ENCODE measurements at places on chromosomes 6 and 20. TPM values are rescaled to one million over a fixed set of nuclear protein-coding genes. Genes with fewer than 3 reads are reported as not detected.

DNA sequence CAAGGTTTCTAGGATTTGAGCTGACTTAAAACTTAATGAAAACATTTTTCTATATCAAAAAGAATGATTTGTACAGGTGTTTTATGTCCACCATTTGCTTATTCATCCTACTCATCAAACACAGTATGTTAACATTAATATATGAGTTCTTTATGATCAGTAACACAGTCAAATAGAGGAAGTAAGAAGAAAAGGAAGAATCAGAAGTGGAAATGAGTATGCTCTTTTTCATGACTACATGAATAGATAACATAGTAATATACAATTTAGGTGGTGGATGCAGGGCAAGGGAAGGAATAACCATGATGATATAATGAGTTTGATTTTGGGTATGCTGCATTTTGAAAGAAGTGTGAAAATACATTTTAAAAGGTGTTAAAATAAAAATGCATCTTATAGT, 16.5 kb downstream of the KPNA5 start:
- no peak for DNase-seq

DNA sequence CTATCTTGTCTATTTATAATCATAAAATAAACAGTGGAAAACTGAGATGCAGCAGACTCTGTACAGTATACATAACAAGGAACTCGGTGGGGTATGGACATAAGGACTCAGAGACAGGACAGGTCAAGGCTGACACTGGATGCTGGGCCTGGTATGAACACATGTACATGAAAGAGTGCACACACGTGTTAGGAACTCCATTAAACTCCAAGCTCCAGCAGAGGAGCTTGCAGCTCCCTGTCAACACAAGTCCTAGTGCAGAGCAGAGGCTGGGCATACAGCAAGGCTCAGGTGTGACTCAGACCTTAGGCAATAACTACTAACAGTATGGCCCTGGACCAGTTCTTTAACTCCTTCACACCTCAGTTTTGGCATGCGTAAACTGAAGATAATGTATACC, 17.1 kb downstream of the NAPB start:
- no peak for DNase-seq

DNA sequence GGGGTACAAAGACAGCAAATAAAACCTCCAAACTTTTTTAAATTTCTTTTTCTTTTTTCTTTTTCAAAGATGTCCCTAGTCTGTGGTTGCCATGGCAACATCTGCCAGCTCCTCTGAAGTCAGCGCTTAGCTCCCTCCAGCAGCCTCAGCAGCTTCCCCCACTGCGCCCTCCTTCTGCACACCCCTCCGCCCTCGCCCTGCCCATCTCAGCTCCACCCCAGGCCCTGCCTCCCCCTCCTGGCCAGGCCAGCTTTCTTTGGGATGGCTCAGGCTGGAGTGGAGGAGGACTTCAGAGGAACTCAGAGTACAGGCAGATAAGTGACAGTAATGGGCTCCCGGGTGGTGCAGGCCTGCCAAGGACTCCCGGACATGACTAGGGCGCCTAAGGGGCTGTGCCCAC, 104.6 kb downstream of the LRFN2 start:
- DNase-seq = no peak

GRCh38 chr6:143396497-143397226, 53.8 kb downstream of the ADAT2 start:
- no peak for DNase-seq

- no peak for DNase-seq
These were observed 88.0 kb downstream of the PTPRK start for GRCh38 chr6:128432394-128432793.

- no peak for DNase-seq
These were observed 548.5 kb downstream of the CD83 start for GRCh38 chr6:14665827-14666724.

- no peak for DNase-seq
These were observed at the start of gene SCRT2 for GRCh38 chr20:675453-676314. Gene SCRT2 (minus strand): TSS chr20:675802. CDS start chr20:675601, 201 bp downstream.

DNA sequence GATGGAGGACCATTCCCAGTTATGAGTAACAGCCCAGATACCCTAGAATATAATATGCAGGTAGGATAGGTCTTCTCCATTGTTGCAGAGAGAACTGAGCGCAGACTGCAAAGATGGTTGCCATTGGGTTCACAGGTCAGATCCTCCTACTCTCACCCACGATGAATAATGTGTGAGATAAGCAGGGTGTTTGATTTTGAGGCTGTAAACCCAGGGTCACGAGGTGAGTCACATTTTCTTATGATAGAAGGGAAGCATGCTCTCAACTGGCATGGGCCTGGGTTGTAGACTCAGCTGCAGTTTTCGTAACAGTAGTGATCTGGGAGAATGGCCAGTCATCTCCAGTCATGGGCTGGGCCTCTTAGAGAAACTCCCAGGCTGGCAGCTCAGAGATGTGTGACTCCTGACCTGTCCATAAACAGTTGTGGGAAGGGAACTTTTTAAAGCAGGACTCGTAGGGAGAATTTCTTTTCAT, 74.2 kb downstream of the CD164 start:
- DNase-seq = peak; percentile 93

DNA sequence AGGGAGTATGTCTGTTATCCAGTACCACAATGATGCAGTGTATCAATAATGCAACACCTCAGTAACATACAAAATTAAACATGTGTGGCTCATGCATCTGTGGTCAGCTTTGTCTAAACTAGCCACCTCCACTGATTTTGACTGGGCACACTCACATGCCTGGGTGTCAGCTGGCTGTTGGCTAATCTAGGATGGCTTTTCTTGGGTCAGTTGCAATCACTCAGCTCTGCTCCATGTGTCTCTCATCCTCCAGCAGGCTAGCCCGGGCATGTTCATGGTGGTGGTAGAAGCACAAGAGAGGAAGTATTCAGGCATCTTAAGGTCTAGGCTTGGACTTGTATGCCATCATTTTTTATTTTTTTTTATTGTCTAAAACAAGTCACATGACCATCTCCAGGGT, 59.3 kb upstream of the JAG1 start:
- no peak for DNase-seq

DNA sequence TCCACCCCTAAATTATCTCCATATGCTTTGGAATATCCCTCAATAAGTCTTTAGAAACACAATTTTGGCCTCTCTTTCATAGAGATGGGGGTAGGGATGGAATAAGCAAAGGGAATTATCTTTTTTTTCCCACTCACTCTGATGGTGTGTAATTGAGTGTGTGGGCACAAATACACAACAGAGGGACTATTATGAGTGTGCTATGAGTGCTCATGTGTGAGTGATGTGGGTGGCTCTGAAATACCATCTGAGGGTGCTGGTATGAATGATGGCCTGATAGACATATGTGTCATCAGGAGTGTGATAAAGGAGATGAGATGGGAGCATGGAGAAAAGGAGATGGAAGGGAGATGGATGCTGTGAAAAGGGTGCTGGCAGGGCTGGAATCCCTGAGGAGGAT, 35.6 kb downstream of the GSS start:
- no peak for DNase-seq

- peak; percentile 66 for DNase-seq
These were observed 82.3 kb upstream of the SLC24A3 start for GRCh38 chr20:19129976-19130612.

DNA sequence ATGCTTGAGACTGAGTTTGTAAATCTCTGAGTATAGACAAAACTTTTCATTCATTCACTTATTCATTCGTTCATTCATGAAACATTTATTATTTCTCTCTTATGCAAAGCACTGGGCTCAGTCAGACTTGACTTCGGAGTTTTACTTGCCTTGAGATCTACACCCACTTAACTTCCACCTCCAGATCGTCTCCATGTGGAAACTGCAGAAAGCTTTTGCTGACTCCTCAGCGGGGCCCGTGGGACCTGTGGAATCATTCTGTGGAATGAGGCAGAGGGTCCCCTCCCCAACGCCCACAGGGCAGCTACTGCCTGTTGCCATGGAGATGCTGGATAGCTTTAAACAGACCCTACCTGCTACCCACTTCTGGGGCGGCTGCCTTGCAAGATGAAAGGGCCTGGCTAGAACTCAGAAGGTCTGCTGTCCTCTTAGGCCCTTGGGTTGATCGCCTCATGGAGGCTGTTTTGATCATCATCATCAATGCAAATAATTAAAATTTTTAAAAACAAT, 66.4 kb upstream of the KCNG1 start:
- DNase-seq = no peak

- no peak for DNase-seq
These were observed 63.8 kb downstream of the TNFRSF21 start for GRCh38 chr6:47245745-47246371.

- DNase-seq = no peak
These were observed 545.8 kb downstream of the MMUT start for GRCh38 chr6:48917233-48917632.

DNA sequence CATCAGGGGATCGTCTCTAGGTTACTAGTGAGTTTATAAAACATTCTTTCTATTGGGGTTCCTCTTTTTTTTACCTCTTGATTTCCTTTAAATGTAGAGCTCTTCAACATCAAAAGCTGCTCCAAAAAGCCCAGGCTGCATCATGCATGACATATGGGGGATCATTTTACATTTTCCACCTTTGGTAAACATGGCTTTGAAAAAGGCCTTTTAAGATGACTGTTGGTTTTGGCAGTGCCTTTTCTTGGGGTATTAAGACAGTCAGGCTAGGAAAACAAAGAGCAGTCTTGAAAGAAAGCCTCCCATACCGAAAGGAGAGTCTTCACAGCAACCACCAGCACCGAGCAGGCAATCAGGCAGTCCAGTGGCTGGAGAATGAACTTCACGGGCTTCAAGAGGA, 73.2 kb downstream of the NPEPL1 start:
- no peak for DNase-seq

GRCh38 chr6:25623879-25624278, 28.1 kb upstream of the SCGN start:
- DNase-seq = peak; percentile 45

GRCh38 chr20:8089668-8090067, 42.4 kb upstream of the PLCB1 start:
- DNase-seq = no peak

DNA sequence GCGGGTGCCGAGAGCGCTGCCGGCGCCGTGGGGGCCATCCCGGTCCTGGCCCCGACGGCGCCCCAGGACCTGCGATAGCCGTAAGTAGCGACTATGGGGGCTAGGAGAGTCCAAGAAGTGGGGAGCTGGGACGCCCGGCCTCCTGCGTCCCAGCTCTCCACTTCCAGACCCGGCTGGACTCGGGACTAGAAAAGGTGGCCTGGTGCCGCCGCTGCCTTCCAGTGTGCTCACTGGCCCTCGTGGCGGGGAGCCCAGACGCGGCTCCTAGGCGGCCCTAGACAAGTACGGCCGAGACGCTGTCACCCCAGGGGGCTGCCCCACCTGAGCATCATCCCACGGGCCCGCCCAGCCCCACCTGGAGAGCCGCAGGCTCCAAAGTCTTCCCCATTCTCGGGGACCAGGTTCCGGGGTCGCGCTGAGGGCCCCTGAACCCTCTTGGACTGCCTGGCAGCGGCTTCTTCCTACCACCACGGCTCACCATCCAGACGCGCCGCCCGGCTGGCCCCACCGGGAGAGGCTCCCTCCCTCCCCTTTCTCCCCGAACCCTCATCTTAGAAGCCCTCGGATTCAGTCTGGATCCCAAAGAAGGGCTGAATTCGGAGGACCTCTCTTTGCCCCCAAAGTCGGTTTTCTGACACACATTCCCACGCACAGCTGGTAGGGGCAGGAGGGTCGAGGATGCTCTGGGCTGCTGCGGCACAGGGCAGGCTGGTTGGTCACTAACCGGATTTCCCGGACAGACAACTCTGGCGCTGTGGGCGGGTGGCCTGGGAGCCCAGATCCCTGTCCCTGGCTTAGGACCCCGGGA, 870 bp upstream of the MDFI start:
- DNase-seq = no peak

- no peak for DNase-seq
These were observed 2.5 kb downstream of the SCRT2 start for GRCh38 chr20:672963-673602.

GRCh38 chr6:37088897-37089296, 81.1 kb upstream of the PIM1 start:
- DNase-seq = no peak

Gene OR12D3
- total RNA-seq = not detected

Gene FERMT1
- 0.32 TPM for total RNA-seq

Gene PTCHD4
- total RNA-seq = 1.7 TPM

Gene ZNF311
- 0.17 TPM for total RNA-seq

Gene HLA-DQA2
- total RNA-seq = 3.2 TPM

Gene ZC3H12D
- total RNA-seq = 0.83 TPM

Gene PTCRA
- total RNA-seq = not detected

Gene LST1
- 9.3 TPM for total RNA-seq

Gene SLC17A2
- total RNA-seq = not detected

Gene EFCAB8
- 0.17 TPM for total RNA-seq

Gene RNF114
- total RNA-seq = 71.0 TPM

Gene CDH22
- 0.42 TPM for total RNA-seq

Gene SLC44A4
- not detected for total RNA-seq

Gene LCA5
- total RNA-seq = 11.2 TPM

Gene PHIP
- total RNA-seq = 27.5 TPM

Gene HSPA12B
- 8.9 TPM for total RNA-seq

Gene SAMD10
- 2.1 TPM for total RNA-seq

Gene BHLHE23
- not detected for total RNA-seq
